Osteocyte (in vitro differentiated cells): ENCODE measurements at places on chromosomes 1 and 21. TPM values are rescaled to one million over a fixed set of nuclear protein-coding genes. Genes with fewer than 3 reads are reported as not detected.

- DNase-seq = no peak
These were observed 24.2 kb upstream of the TBX15 start for GRCh38 chr1:119012383-119012782.

DNA sequence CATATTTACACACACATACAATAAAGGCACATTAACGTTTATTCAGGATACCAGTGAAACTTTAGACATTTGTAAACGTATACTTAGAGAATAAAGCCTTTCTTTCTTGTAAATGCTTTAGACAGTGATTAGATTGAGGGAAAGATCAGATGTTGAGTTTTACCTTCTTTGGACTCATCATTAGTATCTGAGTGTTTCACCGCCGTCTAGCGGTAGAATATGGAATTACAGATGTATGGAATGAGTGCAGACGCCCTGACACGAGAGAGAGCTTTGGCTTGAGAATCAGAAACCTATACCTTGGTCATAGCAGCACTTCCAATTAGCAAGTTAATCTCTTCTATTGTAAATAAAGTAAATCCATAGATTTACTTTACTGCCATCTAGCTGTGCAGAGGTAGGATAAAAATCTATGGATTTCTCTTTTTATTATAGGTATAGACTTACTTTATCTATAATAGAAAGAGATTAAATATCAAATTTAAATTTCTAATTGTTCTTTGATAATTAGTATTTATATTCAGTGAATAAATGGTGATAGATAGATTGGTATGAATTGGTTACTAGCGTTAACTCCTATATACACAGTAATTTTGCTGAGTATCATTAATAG lies 12.6 kb downstream of the FLG2 start:
- DNase-seq = no peak

DNA sequence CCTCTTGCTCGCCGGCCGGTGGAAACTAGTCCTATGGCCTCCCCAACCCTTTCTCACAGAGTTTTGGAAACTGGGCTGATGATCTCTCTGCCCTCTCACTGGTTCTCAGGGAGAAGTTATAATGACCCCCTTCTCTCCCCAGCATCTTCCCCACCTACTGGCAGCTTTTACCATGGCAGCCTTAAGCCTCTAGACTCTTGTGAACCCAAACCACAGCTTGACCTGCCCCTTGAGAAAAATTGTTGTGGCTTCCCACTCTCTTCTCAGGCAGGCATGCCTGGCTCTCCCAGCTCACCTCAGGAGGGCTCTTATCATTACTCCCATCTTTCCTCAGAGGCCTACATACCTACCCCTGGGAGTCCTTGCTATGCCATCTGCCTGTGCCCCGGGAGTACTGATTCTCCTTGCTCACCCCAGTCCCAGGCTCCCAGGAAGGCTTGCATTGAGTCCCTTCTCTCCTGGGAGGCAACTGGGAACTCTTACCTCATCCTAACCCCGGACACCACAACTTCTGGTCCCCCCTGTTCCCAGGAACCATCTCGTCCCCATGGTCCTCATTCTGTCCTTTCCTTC lies 1.6 kb downstream of the NSUN4 start:
- DNase-seq = no peak

- no peak for DNase-seq
These were observed 46.7 kb downstream of the ZBTB18 start for GRCh38 chr1:244097523-244098405.

Gene PLEKHM2
- total RNA-seq = 82.0 and 88.1 TPM in 2 replicates

DNA sequence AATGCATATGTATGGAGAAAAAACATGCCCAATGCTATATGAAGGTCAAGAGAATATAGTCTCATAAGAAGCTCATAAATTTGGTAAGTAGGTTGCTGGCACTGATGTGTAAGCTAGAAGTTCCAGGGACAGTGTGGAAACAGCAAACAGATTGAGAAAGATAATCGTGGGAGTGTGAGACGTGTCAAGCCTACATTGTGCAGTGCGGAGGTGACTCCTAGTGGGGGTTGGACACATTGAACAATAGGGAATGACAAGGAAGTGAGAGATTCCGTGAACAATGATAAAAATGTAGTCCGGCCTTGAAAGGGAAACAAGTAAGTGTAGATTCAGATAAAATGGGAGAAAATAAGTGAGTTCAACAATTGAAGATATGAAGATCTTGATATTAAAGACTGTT lies 788.4 kb upstream of the PRMT6 start:
- DNase-seq = no peak

DNA sequence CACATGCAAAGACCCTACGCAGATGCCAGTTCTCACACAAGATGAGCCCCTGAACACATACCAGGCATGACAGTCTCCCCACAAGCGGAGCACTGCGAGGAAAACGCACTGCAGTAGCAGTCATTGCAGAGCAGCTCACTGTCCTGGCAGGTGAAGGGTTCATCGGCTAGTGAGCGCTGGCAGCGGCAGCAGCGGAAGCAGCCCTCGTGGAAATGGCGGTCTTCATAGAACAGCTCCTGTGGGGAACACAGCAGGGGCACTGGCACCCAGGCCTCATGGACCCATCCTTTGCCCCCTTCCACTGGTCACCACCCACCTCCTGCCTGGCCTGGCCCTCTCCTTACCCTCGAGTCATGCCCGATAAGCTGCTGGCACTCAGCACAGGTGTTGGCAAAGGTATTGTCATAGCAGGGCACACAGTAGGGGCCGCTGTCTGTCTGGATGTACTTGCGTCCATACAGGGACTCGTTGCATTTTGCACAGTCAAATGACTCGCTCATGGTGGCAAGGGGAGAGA lies 6.3 kb downstream of the FHL3 start:
- DNase-seq = no peak

GRCh38 chr1:2800664-2801045 lies 838 bp downstream of the TTC34 start:
- no peak for DNase-seq

Gene KRTAP21-2
- not detected in 2 replicates for total RNA-seq

GRCh38 chr21:17050156-17050555 lies 462.7 kb upstream of the CXADR start:
- DNase-seq = no peak

- no peak for DNase-seq
These were observed 67.3 kb downstream of the VAV3 start for GRCh38 chr1:107897438-107898345.

GRCh38 chr1:248611883-248612414 lies 14.4 kb upstream of the OR2T10 start:
- no peak for DNase-seq

DNA sequence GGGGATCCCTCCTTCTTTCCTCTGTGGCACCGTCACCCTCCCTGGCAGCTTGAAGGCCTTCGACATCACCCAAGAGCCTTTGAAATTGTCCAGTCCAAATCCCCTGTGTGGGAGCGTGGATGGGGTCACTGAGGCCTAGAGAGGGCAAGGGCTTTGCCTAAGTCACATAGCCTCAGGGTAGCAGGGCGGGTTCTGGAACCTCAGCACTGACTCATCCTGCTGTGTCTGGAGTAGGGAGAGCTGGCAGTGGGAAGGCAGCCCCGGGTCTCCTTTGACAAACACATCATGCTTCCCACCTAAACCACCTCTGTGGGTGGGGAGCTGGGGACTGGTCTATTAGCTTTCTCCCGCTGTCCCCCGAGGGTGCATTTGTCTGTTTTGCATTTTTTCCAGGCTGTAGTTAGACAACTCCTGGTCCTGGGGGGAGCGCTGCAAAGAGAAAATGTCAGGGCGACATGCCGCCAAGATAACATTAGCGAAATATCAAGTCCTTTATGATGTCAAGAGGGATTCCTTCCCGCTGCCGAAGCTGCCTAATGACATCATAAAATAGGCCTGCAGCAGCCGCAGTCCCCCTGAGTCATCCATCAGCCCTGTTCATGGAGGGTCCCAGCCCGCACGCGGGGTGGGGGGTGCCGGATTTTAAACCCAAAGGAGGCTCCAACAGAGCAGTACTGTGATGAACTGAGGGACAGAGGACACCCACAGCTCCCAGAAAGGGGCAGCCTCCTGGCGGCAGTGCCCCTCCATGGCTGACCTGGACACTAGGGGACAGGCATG lies 77.0 kb upstream of the POU3F1 start:
- no peak for DNase-seq
